Stimulated activated CD4-positive, alpha-beta T cell treated with anti-CD3 and anti-CD28 coated beads, Interleukin-4, amount 100 ng/mL, for 48 hours (primary cell): ENCODE measurements at places on chromosomes 7 and 10.

DNA sequence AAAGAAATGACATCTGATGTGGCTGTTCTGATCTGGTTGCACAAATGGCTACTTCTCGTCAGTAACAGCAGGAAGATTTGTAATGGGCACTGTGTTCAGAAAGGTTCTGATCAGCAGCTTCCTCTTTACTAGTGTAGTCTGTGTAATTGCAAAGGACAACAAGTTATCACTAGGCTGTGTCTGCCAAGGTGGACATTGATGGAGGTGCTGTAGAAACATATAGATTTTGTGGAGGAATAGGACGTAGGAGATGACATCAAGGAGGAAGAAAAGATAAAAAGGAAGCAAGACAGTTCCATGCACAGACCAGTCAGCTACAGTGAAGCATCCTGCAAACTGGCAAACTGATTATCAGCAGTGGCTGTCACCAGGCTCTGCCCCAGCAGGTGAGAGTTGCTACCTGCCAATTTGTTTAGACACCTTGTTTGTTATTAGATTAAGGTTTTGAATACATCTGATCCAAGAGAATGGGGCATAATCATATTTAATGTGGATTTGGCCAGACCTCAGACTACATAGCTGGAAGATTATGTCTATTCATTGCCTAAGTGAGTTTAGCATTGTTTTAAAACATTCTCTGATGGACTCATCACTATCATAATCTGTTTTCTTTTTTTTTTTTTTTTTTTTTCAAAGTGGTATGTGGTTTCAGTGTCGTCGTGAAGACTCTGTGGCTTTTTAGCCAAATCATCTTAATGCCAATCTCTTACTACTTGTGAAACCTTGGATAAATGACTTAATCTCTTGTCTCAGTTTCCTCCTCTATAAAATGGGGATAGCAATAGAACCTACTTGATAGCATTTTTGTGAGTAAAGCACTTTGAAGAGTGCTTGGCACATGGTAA lies 417.9 kb upstream of the LRGUK start:
- no peak for DNase-seq

- no peak for DNase-seq
Measured at GRCh38 chr10:44193166-44193565, 191.7 kb downstream of the CXCL12 start.

DNA sequence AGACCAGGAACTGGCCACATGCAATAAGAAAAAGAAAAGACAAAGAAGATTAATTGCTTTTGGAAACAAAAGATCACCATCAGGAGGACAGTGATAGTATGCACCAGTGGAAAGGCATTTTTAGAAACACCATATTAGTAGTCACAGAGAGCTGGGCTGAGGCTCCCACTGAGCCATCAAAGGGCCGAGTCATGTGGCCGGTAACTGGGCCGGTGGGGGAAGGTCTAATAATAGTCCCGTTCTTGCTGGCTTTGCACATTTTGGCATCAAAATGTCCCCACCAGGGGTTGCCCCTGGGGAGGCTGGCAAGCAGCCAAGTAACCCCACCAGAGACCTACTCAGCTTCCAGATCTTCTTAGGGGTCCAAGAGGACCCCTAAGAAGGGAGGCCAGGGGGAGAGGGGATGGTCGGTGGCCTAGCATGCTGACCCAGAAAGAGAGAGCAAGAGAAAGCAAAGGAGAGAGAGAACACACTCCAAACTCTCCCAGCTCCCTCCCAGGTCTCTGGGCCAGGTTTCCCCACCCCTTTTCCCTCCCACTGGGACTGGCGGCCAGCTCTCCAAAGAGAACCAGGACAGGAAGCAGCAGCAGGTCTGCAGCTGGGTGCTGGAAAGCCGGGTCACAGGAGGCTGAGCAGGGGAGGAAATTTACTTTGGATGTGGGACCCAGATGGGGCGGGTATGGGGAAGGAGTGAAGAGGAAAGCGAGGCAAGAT lies 70.2 kb upstream of the FGFR2 start:
- no peak for DNase-seq

- DNase-seq, result no peak
Measured at GRCh38 chr10:89518876-89519842, 16.2 kb downstream of the SLC16A12 start.

DNA sequence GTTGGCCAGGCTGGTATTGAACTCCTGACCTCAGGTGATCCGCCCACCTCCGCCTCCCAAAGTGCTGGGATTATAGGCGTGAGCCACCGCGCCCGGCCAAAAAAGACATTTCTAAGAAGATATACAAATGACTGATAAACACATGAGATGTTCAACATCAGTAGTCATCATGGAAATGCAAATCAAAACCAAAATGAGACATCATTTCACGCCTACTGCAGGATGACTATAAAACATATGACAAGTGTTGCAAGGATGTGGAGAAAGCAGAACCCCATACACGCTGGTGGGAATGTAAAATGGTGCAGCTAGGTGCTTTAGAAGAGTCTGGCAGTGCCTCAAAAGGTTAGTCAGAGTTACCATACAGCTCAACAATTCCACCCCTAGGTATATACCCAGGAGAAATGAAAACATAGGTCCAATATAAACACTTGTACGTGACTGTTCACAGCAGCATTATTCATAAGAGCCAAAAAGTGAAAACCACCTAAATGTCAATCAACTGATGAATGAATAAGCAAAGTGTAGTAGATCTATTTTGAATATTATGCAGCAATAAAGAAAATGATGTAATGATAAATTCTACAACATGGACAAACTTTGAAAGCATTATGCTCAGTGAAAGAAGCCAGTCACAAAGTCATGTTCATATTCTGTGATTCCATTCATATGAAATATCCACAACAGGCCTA lies 24.5 kb downstream of the TMEM209 start:
- peak; percentile 26 for DNase-seq

DNA sequence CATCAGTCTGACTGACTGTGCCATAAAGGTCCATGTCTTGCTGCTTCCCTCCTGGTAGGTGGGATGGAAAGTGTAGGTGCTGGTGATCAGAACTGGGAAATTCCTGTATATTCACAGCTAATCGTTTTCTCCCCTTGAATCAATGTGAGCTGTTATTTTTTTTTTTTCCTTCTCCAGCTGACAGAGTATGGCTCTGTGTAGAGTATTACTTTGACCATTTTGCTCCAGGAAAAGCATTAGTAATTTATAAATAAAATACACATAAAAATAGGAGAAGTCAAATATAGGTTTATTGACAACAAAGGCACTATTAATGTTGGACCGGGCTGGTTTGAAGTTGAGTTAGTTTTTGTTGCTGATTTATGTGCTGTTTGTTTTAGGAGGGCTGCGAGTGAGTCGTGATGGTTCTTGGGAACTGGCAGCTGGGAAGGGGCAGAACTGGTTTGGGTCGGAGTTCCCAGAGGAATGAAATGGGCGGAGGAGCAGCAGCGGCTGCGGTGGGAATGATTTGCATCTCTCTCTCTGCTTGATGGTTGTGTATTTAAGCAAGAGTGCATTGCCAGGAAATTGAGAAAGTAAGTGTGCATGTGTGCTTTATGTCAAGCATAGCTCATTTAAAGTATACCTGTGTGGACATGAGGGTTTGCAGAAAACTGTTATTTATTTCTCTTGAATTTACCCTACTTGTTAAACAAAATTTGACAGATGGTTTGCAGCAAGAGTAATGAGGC lies 80.9 kb downstream of the LRMDA start:
- DNase-seq, result no peak

DNA sequence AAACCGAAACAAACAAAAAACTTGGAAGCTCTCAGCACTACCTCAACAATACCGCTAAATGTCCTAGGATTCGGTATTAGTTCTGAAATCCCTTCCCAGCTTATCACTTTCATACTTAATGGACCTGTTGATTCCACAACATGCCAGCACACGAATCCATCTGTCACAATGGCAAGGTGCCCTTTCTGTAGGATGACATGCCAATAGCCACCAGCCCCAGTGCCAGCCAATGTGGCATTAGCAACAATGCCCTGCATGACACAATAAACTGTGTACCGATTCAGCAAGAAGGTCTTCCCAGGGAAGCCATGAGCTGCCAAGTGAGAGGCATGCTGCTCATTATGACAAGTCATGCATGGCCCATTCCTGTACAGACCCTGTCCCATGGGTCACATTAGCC lies 35.6 kb upstream of the CHCHD3 start:
- no peak for DNase-seq

DNA sequence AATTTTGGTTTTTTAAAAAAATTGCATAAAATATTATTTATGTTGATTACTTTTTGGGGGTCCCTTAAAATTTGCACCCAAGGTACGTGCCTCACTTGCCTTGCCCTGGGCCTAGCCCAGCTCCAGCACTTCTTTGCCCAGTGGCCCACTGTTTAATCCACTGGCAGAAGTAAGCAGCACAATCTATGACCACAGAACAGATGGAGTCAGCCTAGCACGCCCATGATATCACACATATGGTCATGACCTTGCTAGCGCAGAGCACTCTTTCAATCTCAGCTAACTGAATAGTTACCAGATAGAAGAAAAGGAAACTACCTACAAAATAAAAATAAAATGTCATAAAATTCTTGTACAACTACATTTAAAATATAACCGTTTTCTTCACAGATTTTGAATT lies 5.6 kb downstream of the OGA start:
- DNase-seq, result no peak

- peak; percentile 64 for DNase-seq
Measured at GRCh38 chr7:38369816-38370493, 96.5 kb upstream of the TARP start.

- DNase-seq, result no peak
Measured at GRCh38 chr10:133173860-133174640, 14.0 kb downstream of the KNDC1 start.

- no peak for DNase-seq
Measured at GRCh38 chr7:135774284-135774683, 25.7 kb upstream of the FAM180A start.

DNA sequence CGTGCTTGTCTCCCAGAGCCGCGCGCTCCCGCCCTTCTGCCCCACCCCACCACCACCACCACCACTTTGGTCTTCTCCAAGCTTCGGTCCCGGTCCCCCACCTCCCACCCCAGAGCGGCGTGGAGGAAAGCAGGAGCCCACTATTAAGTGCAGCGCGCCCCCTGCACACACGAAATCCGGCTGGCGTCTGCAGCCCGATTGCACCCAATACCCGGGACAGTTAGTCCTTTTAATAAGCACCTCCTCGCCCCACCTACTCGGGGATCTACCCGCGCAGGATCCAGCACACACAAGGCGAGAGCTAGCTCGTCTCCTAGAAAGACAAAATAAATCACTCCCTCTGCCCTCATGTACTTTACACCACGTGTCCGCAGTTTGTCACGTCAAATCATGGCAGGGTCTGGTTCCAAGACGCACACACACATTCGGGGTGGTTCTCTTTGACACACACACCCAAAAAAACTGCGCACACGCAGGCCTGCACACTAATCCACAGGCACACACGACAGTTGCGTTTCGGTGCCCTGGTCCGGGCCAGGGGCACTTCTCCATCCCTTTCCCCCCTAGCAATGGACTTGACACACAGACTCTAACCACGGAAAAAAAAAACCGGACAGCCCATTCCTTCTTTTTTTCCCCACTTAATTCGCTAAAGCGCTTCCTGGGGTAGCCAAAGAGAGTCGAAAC lies 1.6 kb downstream of the SFMBT2 start:
- peak; percentile 50 for DNase-seq

- DNase-seq, result no peak
Measured at GRCh38 chr10:89144836-89145235, 62.3 kb downstream of the CH25H start.

GRCh38 chr10:58578366-58578765 lies 65.7 kb downstream of the BICC1 start:
- DNase-seq, result no peak

DNA sequence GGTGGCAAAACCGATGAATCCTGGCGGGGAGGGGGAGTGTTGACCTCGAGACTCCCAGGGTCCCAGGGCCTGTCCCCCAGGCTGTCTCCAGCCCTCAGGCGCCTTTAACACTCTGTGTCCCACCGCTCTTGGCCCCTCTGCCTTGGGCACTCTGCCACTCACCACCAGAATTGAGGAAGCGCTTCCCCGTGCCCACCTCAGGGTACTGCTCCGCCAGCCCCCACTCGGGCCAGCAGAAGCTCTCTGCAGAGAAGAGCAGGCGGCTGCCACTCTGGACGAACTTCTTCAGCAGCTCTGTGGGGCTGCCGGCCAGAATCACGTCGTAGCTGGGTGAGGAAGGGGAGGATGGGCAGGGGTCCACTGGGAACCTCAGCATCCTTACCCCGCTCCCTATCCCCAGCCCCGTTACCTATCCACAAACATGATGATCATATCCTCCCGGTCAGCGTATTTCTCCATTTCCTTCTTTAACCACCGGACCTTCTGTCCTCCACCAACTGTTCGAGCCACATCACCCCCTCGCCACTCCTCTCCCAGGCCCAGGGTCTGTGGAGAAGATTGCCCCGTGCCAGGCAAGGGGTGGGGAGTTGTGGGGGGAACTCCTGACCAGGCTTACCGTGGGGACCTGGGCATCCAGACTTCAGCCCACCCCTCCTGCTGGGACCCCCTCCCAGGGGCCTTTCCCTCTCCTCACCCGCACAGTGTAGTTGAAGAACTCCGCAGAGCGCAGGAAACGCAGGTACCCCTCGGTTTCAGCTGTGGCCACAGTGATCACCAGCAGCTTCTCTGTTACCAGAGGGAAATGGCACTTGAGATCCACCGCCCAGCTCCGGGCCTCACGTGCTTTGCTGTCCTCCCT lies 1.2 kb downstream of the PLOD3 start:
- no peak for DNase-seq

DNA sequence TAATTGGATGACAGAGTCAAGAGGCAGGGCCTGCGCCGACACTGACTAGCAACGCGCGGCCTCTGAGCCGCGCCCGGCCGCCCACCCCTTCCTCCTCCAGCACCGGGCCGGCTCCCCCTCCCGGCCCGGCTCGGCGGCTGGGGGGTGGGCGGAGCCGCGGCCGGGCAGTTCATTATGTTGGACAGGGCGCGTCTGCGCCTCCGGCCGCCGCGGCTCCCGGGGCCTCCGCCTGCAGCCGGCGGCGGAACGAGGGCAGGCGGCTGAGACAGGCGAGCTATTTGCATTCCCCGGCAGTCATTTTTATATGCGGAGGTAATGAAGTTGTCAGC lies 106.7 kb downstream of the SNX10 start:
- peak; percentile 21 for DNase-seq

DNA sequence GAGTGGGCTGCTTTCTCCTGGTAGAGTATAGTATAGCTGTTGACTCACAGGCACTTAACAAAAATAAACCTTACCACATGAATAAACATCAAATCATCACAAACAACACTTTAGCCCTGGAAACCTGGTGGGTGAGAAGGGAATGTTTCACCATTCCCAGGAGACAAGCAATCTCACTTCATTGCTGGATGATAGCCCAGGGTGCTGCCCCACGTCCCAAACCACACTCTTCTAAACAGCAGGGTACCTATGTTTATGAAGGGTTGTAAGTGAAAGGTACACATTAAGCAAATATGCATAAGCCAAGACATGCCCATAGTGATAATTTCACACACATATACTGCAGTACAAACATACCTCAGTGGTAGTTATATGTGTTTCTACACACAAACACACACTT lies 276.2 kb downstream of the FGFR2 start:
- no peak for DNase-seq

GRCh38 chr7:108525327-108525984 lies 479 bp downstream of the PNPLA8 start:
- DNase-seq, result no peak

GRCh38 chr7:74516214-74516613 lies 62.5 kb downstream of the GTF2IRD1 start:
- DNase-seq, result no peak

GRCh38 chr7:80583901-80584300 lies 54.5 kb upstream of the CD36 start:
- DNase-seq, result no peak
